ENCODE measurements at places on chromosomes 12 and 14. TPM values are rescaled to one million over a fixed set of nuclear protein-coding genes. Genes with fewer than 3 reads are reported as not detected.

CAPRIN2 gene
- total RNA-seq: 29.5 TPM

POTEM gene
- total RNA-seq: not detected

MYO1A gene
- not detected for total RNA-seq

ASPG gene
- 0.33 TPM for total RNA-seq

POU6F1 gene
- total RNA-seq: 7.0 TPM

NGB gene
- total RNA-seq: not detected

P2RX7 gene
- total RNA-seq: 2.2 TPM

EVL gene
- total RNA-seq: 5.9 TPM

ATP6V1D gene
- total RNA-seq: 67.9 TPM

TAS2R14 gene
- total RNA-seq: 1.8 TPM

KRT8 gene
- 2,962 TPM for total RNA-seq

BCL11B gene
- not detected for total RNA-seq

CD4 gene
- 3.2 TPM for total RNA-seq

CMA1 gene
- total RNA-seq: not detected

TDRD9 gene
- not detected for total RNA-seq

KITLG gene
- total RNA-seq: 15.8 TPM

REP15 gene
- 1.4 TPM for total RNA-seq

CIROP gene
- total RNA-seq: not detected

SERPINA6 gene
- total RNA-seq: not detected

IAPP gene
- total RNA-seq: not detected

DUSP6 gene
- total RNA-seq: 14.1 TPM

SYCP3 gene
- not detected for total RNA-seq

ACOT4 gene
- 4.9 TPM for total RNA-seq

HSP90B1 gene
- 534 TPM for total RNA-seq

TMEM121 gene
- 1.1 TPM for total RNA-seq

SMIM41 gene
- total RNA-seq: not detected

TOX4 gene
- total RNA-seq: 50.6 TPM

TMEM117 gene
- total RNA-seq: 3.2 TPM

TTC9 gene
- 9.3 TPM for total RNA-seq

CLEC2B gene
- total RNA-seq: 3.9 TPM

LTBP2 gene
- 121 TPM for total RNA-seq

SYT1 gene
- total RNA-seq: 1.2 TPM

CATSPERB gene
- not detected for total RNA-seq

P2RX2 gene
- not detected for total RNA-seq

PRB2 gene
- not detected for total RNA-seq

RFC5 gene
- total RNA-seq: 30.3 TPM

MYH6 gene
- total RNA-seq: not detected

OTOGL gene
- not detected for total RNA-seq

FLVCR2 gene
- total RNA-seq: 35.7 TPM

NID2 gene
- not detected for total RNA-seq
